ENCODE measurements at places on chromosomes 16 and 17.

GRCh38 chr17:35243561-35244340, 879 bp downstream of the SLFN5 start:
- DNase-seq, result no peak

DNA sequence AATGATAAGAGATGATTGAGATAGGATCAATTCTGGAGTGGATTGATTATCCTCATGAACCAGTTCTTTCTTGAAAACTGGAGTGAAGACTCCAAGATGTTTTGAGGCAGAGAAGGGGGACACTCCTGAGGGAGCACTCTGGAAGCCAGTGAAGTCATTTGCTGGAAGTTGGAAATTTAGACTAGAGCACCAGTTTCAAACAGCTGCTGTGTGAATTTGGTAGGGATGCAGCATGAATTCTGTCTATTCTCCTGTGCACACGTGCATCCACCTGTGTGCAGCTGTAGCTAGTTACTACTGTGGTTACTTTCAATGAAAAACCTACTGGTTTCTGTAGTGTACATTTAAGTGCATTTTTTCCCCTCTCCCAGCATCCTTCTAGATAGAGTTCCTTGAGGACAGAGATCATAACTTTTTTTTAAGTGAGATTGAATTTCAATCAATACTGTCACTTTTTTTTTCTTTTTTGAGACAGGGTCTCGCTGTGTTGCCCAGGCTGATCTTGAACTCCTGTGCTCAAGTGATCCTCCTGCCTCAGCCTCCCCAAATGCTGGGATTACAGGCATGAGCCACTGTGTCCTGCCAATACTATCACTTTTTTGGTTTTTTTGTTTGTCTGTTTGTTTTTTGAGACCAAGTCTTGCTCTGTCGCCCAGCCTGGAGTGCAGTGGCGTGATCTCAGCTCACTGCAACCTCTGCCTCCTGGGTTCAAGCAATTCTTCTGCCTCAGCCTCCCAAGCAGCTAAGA, 65.9 kb downstream of the TUBD1 start:
- DNase-seq, result no peak

DNA sequence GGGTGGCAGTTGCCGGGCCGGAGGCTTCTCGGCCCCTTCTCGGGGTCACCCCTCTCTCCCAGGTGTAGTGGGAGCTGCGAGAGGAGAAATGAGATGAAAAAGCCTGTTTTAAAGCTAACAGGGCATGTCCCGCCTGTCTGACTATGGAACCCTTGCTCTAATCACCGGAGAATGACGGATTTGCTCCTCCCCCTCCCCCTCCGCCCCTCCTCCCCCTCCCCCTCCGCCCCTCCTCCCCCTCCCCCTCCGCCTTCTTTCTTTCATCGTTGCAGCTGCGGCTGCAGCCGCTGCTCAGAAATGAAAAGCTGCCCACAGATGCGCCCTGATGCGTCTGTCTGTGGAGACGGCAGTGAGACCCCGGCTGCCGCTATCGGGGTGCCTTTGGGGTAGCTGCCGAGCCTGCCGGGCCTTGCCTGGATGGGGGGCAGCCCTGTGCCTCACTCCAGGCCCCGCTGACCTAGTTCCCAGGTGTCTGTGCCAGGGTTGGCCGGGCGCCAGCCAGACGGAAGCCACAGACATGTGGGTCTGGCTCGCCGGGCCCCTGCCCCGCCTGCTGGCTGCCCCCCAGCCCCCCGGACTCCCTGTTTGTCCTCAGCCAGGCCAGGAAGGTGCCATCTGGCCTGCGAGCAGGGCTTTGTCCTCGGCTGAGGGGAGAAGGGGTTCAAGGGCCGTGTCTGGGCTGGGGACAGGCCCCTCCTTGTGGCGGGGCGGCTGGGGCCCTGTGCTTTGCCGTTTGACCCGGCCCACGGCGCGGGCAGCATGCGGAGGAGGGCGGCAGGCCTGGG, 37.7 kb downstream of the GINS2 start:
- no peak for DNase-seq

DNA sequence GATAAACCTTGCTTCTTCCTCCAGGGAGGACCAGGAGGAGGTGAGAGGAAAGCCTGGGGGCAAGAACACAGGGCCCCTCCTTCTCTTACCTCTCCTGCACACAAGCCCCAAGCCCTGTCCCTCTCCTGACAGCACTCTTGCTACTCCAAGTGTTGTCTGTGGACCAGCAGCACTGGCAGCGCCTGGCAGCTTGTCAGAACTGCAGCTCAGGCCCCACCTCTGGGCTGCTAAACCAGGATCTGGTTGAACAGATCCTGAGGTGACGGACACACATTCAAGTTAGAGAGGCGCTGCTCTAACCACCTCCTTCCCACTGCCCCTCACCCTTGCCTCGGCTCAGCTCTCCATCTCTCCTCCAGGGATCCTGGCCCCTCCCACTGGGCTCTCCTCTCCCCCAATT, 56.5 kb downstream of the SRCIN1 start:
- DNase-seq, result no peak

DNA sequence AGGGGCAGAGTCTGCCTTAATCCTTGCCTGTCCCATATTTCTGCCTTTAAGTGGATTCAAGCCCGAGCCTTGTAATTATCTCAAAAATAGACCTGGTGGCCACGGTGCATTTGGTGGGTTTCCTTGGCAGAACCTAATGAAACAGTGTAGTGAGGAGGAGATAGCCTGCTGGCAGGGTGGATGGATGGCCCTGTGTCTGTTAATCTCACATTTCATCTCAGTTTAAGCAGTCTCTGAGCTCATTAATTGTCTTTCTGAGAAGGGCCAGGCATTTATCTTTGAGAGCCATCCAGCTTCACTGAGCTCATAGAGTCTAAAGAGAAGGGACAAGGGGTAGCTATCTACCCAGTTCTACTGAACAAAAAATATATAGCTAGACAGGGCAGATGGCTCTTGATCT, 364.0 kb upstream of the EEF2KMT start:
- DNase-seq, result no peak

GRCh38 chr17:15891318-15891717, 53.6 kb upstream of the ADORA2B start:
- no peak for DNase-seq

GRCh38 chr16:9092978-9093344, 1.5 kb downstream of the HAPSTR1 start:
- peak; percentile 53 for DNase-seq

GRCh38 chr16:20280259-20280658, 47.1 kb downstream of the GP2 start:
- no peak for DNase-seq

DNA sequence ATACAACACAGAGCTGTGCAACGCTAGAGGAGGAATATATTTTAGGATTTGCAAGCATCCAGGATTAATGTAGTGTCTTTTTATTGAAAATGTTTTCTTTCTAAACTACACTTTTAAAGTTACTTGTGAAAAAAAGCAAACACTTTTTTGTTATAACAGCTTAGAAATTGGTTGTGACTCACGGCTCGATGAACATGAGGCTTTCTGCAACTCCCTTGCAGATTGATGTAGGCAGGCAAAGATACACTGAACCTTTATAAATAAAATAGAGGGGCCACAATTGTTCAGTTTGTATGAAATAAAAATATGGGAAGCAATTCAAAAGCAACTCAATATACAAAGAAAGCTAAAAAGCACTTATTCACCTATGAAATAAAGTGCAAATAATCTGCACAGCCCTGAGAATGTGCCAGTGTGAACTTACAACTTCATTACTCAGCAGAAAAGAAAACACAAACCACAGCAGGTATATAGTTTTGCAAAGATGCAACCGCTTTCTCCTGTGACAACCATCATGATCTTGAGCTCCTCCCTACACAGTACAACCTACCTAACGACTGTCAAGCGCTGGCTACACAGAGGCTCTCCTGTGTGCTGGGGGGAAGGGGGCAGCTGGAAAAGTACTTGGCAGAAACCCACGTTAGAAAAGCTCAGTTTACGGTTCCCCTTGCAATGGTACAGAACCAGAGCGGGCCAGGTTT, 948 bp downstream of the LUC7L start:
- DNase-seq, result peak; percentile 50

DNA sequence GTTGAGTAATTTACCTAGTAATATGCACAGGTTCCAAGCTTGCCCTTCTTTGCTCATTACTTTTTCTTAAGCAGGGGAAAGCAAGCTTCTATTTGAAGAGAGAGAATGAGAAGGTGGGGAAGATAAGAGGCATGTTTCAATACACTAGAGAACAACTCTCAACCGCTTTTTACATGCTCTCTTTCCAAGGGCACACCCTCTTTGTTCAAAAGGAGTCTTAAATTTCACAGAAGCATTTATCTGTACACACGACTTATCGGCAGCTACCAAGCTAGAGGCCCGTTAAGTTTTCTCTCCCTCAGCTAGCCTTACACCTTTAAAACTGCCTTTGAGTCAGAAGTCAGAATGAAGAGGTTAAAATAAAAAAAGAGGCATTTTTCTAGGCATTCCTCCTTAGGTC, 79.6 kb downstream of the STH start:
- no peak for DNase-seq

DNA sequence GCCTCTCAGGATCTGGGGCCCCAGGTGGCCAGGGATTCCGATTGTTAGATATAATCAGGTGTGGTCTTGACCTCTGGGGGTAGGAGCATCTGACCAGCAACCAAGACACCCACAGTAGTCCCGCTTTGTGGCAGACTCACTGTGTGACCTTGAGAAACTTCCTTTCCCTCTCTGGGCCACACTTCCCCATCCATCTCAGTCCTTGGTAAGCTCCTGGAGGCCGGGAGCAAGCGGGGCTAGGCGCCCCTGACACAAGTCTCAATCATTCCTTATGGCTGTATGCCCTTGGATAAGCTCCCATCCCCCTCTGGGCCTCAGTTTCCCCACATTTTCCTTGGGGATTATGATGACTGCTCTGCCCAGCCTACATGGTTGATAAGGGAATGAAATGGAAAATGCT, 21.3 kb downstream of the CPNE2 start:
- DNase-seq, result no peak

DNA sequence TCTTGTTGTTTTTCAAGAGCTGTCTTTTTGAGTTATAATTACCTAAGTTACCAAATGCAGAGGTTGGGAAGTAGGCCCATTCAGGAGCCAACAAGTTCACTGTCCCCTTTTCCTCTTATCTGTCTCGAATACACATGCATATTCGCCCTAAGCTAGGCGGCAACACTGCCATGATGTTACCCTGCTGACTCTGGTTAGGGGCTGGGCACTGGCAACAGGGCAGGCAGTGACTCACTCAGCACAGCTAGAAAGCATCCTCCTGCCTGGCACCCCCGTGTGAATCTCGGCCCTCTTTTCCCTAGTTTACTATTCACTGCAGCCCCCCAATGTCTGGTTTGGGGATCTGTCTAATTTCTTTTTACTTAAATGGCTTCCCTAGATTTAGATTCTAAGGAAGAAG, 13.8 kb downstream of the DBF4B start:
- DNase-seq, result no peak

- no peak for DNase-seq
Observed at GRCh38 chr17:2235792-2236366, 67.7 kb downstream of the SMG6 start.

GRCh38 chr16:68061396-68061795, 23.8 kb upstream of the NFATC3 start:
- DNase-seq, result no peak

DNA sequence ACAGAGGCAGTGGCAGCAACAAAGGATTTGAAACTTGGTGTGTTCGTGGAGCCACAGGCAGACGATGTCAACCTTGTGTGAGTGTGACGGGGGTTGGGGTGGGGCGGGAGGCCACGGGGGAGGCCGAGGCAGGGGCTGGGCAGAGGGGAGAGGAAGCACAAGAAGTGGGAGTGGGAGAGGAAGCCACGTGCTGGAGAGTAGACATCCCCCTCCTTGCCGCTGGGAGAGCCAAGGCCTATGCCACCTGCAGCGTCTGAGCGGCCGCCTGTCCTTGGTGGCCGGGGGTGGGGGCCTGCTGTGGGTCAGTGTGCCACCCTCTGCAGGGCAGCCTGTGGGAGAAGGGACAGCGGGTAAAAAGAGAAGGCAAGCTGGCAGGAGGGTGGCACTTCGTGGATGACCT, 25.5 kb downstream of the STH start:
- DNase-seq, result no peak

- DNase-seq, result no peak
Observed at GRCh38 chr16:84813141-84813934, 6.4 kb upstream of the CRISPLD2 start.

DNA sequence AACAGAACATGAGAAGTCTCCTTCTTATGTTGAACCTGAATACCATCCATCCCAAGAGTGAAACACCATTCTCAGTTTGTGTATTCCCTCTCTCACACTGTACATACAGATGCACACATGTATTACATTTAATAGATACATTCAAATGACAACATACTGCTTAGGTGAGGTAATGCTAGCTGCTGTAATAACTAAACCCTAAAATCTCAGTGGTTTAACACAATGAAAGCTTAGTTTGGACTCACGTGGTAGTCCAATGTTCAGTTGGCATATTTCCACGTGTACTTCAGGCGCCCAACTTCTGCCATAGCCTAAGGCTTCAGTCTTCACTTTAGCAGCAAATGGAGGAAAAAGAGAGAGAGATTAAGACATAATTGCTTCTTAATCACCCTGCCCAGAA, 351.1 kb upstream of the PMFBP1 start:
- no peak for DNase-seq

- DNase-seq, result no peak
Observed at GRCh38 chr16:24999856-25000461, 15.2 kb downstream of the ARHGAP17 start.

- DNase-seq, result peak; percentile 29
Observed at GRCh38 chr16:58127033-58127556, 2.1 kb downstream of the CFAP20 start.

DNA sequence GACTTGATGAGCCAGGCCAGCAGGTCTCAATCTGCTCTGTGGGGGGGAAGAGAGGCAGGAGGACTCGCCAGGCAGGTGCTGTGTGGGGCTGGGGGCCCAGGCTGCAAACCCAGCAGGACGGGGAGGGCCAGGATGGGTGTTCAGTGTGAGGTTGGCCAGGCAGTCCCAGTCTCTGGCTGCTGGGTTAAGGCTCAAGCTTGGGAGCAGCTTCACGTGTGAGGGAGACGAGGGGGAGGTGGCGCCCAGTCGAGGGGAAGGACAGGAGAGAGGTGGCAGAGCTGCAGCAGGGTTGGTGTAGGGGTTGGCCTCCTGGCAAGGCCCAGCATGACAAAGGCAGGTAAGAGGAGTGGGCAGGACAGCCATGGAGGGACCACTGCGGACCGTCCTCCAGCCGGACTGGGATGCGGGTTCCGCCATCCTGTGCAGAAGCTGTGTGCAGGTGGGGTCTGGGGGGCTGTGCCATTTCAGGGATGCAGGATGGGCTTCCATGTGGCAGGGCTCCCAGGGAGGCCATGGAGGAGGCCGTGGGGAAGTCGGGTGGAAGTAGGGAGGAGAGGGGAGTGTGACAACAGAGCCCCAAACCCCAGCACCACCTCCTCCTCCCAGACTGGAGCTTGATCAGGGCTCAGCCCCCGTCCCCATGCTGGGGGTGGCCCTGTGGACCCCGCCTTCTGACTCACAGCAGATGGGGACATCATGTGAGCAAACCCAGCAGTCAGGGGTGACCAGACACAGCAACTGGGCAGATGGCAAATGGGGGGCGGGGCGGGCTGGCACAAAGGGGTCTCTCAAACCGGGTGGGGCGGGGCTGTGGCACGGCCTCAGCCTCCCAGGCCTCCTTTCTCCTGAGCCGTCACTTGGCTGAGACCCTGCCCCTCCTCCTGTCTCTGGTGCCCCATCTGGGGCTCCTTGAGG, 2.8 kb downstream of the ADGRG1 start:
- DNase-seq, result no peak

- DNase-seq, result no peak
Observed at GRCh38 chr16:73002866-73003265, 45.1 kb downstream of the ZFHX3 start.
